Activated CD4-positive, CD25-positive, alpha-beta regulatory T cell treated with anti-CD3 and anti-CD28 coated beads, Interleukin-2, amount 50 U/mL, for 24 hours (primary cell): ENCODE measurements at places on chromosomes 6 and 20.

DNA sequence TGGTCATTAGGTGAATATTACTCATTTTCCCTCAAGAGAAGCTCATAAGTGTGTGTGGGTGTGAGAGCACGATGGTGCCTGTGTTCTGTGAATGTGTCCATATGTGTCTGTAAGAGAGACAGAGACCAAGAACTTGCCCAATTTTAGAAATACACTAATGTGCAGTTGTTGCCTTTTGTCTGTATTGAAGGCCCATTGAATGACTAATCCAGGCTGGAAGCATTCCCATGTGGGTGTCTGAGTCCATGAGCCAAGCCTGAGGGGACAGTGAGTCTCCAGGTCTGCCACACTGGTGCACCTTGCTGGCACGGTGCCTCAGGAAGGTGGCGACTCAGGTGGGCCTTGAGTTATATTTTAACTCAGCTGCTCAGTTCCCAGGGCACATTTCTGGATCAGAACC lies 25.5 kb upstream of the ASXL1 start:
- no peak for ATAC-seq

DNA sequence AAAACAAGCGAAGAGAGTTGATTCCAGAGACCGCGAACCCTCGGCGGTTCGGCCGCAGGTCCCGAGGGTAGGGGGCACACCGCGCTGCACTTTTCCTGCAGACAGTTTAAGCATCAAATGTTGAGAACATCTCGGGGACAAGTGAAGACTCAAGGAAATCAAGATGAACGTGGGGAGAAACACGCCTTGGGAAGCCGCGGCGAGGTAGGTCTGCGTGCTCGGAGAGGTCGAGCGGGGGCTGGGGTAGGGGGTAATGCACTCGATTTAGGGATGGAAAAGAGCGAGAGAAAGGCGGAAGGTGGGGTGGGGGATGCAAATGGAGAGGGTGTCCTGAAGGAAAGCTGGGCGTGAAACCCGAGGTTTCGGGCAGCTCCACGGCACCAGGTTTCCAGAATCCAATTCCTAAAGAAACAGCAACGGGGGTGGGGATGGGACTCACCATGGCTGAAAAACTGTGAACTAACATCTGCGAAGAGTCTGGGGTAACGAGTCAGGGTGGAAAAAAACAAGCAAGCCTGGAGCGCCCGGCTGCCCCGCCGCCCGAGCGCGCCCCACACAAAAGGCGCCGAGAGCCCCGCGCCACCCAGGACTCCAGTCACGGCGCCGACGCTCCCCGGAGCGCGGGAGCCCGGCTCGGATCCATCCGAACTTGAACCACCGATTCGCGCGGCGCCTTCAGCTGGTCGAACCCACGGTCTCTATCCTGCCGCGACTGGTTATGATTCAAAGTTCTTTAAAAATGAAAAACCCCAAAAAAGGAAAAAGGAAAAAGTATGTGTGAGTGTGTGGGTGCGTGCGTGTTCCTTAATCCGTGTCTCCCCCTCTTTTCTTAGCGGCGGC lies 3.5 kb downstream of the TFAP2A start:
- no peak for ATAC-seq

GRCh38 chr20:40738976-40739375 lies 49.9 kb upstream of the MAFB start:
- no peak for ATAC-seq

- no peak for ATAC-seq
Observed at GRCh38 chr6:126361832-126362440, 22.0 kb downstream of the CENPW start.

GRCh38 chr6:113894712-113895674 lies 37.8 kb downstream of the MARCKS start:
- no peak for ATAC-seq

GRCh38 chr6:169302716-169303115 lies 49.1 kb upstream of the THBS2 start:
- no peak for ATAC-seq

DNA sequence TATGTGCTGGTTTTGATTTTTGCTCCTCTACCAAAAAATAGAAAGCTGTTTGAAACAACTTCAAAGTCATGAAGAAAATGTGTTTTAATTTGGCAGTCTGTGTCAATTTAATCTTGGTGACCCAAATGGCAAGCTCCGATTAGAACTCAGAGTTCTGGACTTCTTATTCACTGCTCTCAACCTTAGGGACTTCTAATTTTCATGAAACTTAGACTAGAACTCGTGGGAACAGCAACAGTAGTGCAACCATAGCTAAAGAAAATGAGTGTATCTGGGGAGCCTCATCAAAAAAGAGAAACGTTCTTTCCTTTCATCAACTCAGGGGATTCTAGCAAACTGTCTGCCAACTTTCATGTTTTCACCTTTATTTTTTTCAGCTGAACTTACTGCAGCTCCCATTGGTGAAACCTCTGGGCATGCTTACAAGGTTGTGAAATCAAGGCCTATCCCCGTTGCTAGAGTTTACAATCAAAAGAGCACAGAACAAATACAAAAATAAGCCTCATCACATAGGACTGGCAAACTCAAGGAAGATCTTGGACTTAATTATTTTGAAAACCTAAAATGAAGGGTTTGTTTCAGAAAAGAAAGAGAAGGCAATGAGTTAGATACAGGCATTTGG lies 114.0 kb upstream of the HSF2 start:
- no peak for ATAC-seq

DNA sequence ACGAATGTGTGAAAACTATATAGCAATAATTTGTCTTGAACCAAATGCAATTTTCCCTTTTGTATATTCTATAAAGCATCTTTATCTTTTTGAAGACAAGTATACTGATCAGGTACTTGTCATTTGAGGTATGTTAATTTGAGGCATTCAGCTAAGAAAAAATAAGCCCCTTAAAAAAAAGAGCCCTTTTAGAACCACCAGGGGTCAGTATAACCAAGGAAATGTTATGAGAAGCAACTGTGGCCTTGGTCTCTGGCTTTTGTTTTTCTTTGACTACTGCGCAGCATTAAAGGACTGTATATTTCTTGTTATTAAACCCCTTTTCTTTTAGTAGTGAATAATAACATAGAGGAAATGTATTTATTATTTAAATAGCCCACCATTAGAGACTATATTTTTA lies 43.1 kb downstream of the CD109 start:
- ATAC-seq = peak; percentile 44
